ENCODE measurements at places on chromosomes 4 and X.

- DNase-seq, result no peak
Observed at GRCh38 chr4:125434136-125434535, 119.4 kb downstream of the FAT4 start.

DNA sequence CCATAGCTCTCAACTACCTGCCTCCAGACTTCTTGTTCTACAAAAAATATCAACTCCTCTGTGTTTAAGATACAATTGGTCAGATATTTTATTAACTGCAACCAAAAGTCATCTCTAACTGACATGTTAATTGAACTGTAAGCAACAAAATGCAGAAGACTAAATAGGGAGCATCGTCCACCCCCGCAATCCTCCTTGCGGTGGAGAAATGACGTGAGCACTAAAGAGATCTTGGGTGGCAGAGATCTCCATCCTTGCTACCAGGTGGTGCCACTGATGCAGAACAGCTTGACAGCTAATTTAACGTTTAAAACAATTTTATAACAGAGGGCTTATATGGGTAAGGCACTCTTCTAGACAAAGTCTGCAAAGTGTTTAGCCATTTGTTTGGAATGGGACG is 164.4 kb upstream of the FTHL17 start:
- no peak for DNase-seq

DNA sequence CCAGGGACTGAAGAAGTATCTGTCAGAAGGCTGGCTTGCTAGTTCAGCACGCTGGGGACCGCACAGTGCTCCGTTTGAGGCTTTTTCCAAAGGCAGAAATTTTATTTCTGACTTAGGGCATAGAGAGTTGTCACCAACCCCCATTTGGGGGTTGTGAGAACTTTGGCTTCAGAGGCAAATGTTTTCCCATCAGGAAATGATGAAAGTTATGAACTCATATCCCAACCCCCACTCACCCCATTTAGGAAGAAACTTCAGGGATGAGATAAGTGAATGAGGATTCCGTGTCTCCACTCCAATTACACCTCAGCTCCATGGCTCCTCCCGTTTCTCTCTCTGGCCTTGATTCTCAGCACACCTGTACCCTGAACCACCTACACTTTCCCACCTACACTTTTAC is 4.3 kb upstream of the WDR13 start:
- no peak for DNase-seq

DNA sequence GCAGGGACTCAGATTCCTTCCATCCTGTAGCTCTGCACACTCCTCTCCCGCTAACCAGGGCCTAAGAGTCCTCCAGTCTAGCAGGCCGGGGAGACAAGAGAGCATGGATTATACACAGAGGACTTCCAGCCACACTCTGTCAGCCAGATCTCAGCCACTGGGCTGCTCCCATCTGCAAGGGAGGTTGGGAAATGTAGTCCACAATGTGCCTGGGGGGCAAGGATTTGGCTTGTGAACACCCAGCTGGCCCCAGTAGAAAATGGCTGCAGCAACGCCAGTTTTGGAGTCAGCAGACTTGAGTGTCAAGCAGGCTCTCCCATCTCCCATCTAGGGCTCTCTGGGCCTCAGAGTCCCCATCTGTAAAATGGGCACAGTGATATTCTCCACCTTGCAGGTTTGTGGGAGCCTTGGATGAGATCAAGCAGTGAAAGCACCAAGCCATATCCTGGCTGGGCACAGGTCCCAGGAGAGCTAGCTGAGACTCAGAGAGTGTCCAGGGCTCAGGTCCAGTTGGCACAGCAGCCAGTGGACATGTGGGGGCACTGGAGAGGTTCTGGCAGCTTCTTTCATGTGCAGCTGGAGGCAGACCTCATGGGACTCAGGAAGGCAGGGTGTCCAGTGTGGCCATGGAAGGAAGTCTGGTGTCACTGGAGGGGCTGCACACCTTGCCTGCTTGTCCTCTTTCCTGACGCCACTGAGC is 14.6 kb downstream of the PSAPL1 start:
- no peak for DNase-seq

DNA sequence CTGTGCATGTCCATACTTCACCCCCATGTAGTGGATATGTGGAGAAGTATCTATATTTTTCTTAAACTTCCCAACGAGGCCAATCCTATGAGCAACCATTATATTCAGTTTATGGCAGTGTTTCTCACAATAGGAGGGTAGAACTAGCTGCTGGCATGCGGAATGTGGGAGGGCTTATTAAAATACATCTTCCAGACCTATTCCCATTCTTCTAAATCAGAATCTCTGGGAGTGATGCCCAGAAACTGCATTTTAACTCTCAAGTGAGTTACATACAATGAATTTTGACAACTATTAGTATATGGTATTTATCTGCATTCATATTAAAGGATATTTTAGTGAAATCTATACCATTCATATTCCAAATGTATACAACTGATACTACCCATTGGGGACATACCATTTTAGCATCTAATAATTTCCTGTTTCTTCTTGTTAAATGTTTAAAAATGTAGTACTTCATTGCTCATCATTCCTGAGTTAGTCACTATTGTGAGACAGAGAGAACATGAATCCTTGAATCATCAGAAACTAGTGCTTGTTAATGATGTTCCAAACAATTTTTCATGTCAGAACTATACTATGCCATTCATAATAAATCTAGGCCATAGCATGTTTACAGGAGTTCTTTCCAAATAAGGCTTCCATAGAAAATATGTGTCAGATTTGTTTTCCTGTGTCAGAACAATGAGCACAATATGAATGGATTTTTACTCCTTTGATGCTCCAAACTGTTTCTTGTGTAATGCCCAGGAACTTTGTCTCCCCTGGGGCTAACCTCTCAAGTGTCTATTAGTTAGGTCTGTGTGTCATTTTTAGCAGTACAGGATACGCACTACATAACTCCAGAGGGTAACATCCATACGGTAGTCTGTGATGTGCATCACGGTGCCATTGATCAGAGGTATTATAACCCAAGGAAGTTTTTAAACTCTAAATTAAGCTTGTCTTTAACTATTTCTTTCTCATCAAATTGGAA is 198.8 kb upstream of the BMP3 start:
- no peak for DNase-seq

- no peak for DNase-seq
Observed at GRCh38 chr4:86019906-86020305, 339.9 kb downstream of the MAPK10 start.

DNA sequence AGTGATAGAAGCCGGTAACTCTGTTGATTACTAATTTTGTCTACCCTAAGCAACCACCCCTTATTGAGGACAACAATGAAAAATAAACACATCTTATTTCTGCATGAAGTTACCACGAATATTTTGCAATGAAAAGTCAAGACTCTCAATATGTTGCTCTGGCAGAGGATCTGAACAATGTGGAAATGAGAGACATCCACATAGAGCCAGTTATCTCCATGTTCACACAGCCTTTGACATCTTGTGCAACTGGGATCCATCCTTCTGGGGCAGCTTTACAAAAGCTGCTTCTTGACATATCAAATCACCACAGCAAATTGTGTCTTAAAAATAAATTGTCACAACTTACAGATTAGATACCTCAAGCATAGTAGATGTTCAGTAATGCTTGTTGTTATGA is 10.2 kb downstream of the EDNRA start:
- DNase-seq, result no peak

GRCh38 chr4:104494822-104495559 is at the start of gene CXXC4:
CXXC4 (minus strand) TSS chr4:104494894; CDS start chr4:104491802, 3,092 bp downstream.
- DNase-seq, result no peak

DNA sequence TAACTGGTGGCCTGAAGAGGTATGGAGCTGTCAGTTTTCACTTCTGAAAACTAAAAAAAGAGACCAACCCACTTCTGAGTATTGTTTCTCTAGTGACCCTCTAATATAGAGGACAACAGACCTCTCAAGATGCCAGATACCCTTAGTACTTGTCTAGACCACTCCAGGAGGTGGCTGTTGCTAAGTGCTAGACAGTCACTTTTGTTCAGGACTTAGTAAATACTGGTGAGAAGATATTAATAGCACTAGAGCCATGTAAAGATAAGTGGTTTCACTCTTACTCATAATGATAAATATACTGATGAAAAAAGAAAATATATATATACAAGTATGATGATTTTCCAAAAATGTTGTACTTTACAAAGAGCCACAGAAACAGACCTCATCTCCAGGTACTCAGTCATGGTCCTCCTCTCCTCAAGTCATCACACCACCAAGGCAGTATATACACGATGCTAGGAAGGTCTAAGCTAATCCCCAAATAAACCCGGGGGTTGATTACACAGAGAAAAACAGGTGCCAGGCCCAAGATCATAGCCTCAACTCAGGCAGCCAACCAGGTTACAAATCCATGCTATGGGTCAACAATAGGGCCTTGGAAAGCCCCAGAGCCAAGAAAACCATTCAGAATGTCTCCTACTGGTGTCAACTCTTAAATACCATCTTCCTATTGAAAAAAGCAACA is 66.9 kb downstream of the ARHGEF9 start:
- DNase-seq, result no peak

- DNase-seq, result no peak
Observed at GRCh38 chr4:62377245-62377644, 1177.1 kb downstream of the ADGRL3 start.

- peak; percentile 61 for DNase-seq
Observed at GRCh38 chr4:24770032-24770584, 25.3 kb upstream of the SOD3 start.

GRCh38 chrX:96703816-96704215 is 19.2 kb downstream of the DIAPH2 start:
- DNase-seq, result no peak

GRCh38 chr4:72974694-72975487 is 94.6 kb downstream of the COX18 start:
- no peak for DNase-seq

GRCh38 chrX:30910124-30910860 is 21.2 kb upstream of the TAB3 start:
- DNase-seq, result no peak

- DNase-seq, result no peak
Observed at GRCh38 chr4:15027921-15028435, 25.7 kb downstream of the CPEB2 start.

- DNase-seq, result no peak
Observed at GRCh38 chr4:168679397-168679796, 182.5 kb downstream of the PALLD start.

- DNase-seq, result no peak
Observed at GRCh38 chr4:13765539-13765938, 138.0 kb upstream of the BOD1L1 start.

GRCh38 chrX:134933911-134934310 is 56.9 kb upstream of the SMIM10 start:
- no peak for DNase-seq

- no peak for DNase-seq
Observed at GRCh38 chrX:48715072-48715471, 18.5 kb downstream of the SUV39H1 start.

GRCh38 chr4:118337954-118338353 is 14.8 kb downstream of the PRSS12 start:
- peak; percentile 15 for DNase-seq

- no peak for DNase-seq
Observed at GRCh38 chrX:124383354-124383753, 37.0 kb downstream of the SH2D1A start.

- DNase-seq, result no peak
Observed at GRCh38 chr4:139587446-139587845, 31.4 kb upstream of the SETD7 start.

- no peak for DNase-seq
Observed at GRCh38 chr4:101348367-101348827, 1.1 kb upstream of the PPP3CA start.

DNA sequence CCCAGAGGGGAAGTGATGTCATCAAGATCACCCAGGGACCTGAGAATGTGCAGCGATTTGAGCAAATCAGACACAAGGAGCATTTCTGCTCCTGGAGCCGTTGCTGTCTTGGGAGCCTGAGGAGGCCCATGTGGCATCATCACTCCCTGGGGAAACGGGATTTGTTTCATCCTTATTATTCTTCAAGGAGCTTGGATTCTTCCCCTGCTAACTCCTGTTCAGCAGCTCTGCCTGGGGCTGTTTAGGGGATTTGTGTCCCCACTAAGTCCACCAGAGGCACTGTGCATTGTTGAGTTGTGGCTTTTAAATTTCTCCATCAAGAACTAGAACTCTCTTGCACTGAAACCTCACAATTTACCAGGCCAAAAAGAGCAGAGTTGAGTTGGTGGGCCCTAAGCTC is 104.2 kb upstream of the MSX1 start:
- no peak for DNase-seq

DNA sequence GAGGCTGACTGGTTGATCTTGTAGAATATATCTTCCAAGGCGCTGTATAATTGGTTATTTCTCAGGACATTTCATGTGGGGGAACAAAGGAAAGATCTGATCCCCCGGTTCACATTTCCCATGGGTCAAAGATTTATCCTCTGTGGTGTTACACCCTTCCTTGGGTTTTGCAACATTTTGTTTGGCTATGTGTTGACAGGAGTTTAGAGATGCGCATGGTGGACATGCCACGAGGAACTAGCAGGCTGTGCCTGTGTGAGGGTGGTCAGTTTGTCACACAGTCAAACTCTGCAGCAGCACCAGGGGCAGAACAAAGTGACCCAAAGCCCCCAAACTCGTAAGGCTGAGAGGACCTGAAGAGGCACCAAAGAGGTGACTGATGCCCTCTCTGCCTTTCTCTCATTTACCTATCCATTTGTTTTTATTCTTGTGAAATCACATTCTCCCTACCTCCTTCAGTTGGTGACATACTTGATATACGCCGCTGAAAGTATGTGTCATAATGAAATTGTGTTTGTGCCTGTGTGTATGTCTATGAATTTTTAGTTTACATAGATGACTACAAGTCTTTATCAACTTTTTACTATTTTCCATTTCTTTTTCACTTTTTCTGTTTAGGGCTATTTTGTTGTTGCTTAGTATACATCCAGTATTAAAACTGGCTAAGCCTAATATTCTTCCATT is 164.7 kb downstream of the SPCS3 start:
- DNase-seq, result no peak

GRCh38 chrX:154748712-154749339 is 2.1 kb downstream of the GAB3 start:
- DNase-seq, result no peak

DNA sequence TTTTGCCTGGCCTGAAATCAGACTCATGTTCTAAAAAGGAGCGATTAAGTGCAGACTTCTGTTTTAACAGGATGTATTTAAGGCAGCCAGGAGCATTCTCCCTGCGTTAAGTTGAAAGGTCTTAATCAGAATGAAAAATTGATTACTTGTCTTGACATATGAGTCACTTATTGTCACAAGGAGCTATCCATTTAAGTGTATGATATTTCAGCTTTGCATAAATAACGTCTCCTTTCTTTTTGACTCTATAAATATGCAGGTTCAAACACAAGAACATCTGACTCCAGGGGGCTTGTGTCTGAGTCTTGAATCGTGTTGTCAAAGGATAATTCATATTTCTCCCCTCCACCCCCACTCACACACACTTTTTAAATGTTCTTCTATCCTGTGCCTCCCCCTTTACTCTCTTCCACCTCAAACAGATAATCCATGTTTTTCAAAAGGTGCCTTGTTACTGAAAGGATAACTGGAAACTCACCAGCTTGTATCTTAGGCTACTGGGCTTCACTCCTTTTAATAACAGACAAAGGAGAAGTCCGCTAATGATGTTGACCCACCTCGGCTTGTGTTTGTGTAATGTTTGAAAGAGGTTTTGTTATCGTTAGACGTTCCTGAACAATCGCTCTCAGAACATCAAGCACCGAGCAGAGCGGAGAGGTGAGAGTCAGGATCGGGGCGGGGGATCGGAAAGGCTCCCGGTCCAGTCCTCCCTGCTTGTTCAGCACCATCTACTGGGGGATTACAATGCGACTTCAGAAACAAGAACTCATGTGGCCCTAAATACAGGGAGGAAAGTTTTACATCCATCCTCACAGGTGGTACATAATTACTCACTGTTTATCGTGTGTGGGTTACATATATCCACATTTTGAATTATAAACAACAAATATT is 107.5 kb upstream of the RPL34 start:
- no peak for DNase-seq
